ENCODE measurements at places on chromosomes 4 and X.

DNA sequence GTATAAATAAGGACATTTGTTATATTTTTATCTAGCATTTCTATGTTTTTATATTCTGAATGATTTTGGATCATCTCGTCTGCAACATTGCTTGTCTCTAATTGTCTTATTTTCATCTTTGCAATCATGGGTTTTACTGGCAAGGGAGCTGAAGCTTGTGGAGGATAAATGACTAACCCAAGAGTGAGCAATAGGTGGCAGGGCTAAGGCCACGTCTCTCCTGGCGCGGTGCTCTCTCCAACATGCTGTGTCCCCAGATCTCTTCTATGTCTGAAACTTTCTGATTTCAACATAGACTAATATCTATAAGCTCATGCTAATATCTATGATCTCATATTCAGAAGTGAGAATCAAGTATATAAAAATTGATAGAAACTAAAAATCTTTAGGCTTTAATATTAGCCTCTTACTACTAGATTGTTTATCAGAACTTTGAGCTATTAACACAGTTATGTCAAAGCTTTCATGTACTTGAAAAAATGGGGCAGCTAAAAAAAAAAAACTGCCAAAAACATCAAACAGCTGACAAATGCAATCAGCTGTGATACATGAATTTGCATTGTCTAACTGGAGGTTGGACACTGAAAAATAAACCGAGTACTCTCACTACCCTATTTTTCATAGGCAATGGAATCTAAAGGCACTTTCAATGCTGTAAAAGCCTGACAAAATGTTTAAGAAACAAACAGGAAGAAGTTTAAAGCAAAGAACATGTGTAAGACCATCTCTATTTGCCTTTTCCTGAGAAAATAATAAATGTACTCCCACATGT, 169.2 kb downstream of the TMA16 start:
- no peak for DNase-seq

DNA sequence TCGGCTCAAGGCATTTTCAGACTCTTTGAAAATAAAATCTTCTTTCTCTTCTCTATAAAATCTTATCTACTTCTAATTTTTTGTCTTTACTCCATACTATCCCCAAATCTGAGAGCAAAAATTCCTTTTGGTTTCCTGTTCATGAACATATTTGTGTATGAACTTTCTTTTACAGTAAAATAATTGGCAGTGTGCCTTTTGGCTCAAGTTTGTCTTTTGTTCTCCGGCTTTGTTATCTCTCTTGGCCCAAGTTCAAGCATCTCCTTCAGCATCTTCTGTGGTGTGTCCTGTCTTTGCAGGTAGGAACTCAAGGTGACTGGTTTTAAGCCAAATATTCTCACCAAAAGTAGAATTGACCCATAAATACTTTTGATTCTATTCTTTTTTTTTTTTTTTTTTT, 276.6 kb upstream of the FAT1 start:
- DNase-seq = no peak

DNA sequence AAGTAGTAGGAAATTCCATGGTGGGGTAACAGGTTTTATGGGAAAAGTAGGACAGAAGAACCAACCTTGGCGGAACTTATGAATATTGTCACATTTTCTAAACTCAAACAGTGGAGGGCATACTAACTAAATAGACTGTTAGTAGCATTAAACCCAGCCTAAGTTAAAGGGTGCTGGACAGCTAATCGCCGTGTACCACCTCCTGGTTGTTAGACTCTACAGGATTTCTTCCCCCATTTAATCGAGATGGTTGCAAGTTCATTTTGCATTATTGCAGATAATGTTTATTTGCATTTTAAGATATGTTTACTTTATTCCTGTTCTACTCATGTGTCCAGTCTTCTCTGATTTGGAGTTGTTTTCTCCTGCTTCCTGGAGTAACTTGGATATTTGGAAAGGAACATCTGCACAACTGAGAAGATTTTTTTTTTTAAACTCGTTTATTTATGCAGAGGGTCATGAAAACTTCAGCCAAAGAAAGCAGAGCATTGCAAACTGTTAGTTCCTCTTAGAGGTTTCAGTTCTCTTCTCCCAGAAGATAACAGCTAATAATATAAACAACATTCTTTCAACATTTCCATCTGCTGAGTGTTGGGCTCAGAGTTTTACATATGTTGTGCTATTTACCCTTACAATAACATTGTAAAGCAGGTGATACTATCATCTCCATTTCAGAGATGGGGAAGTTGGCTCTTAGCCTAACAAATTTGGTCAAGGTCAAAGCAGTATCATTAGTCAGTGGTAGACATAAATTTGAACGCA, 51.5 kb upstream of the TBC1D9 start:
- DNase-seq = no peak

DNA sequence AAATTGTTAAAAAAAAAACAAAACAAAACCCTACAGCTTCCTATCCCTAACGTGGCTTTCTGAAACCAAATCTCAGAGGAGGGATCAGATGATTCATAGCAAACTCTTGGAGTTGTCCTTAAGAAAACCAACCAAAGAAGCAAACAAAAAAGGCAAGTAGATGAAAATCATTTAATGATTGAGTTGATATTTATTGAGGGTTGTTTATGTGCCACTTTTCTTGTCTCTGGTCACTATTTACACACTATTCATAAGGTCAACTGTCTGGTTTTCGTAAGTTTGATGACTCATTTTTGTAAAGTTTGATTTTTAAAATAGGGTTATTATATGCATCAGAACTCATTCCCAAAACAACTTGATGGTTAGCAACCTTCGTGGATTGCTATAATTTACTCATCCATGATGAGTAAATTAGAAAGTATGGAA, 133.4 kb downstream of the UNC5C start:
- DNase-seq = no peak

- no peak for DNase-seq
Observed at GRCh38 chrX:153867671-153868070, 18.3 kb downstream of the L1CAM start.

GRCh38 chr4:17301266-17301665, 210.6 kb downstream of the QDPR start:
- DNase-seq = no peak

GRCh38 chr4:89042055-89042454, 14.9 kb downstream of the FAM13A start:
- no peak for DNase-seq

DNA sequence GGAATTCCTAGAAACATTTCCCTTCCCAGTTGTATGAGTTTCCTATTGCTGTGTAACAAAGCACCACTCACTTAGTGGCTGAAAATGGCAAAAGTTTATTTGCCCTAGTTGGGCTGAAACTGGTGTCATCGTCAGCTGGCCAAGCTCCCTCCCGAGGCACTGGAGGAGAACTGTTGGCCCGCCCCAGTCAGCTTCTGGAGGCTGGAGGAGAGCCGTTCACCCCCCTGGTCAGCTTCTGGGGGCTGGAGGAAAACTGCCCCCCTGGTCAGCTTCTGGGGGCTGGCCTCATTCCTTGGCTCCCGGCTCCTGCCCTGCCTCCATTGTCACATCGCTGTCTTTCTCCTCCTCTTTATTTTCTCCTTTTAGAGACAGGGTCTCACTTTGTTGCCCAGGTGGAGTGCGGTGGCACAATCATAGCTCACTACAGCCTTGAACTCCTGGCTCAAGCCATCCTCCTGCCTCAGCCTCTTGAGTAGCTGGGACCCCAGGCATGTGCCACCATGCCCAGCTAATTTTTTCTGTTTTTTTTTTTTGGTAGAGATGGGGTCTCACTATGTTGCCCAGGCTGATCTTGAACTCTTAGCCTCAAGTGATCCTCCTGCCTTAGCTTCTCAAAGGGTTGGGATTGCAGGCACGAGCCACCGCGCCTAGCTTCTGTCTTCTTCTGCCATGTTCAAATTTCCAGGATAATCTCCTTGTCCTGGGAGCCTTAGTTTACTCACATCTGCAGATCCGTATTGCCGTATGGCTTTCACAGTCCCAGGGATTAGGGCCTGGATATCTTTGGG, 3.2 kb downstream of the RGS12 start:
- peak; percentile 27 for DNase-seq

GRCh38 chr4:60840020-60840419, 360.1 kb upstream of the ADGRL3 start:
- DNase-seq = no peak

- no peak for DNase-seq
Observed at GRCh38 chr4:19399001-19399400, 852.7 kb upstream of the SLIT2 start.

DNA sequence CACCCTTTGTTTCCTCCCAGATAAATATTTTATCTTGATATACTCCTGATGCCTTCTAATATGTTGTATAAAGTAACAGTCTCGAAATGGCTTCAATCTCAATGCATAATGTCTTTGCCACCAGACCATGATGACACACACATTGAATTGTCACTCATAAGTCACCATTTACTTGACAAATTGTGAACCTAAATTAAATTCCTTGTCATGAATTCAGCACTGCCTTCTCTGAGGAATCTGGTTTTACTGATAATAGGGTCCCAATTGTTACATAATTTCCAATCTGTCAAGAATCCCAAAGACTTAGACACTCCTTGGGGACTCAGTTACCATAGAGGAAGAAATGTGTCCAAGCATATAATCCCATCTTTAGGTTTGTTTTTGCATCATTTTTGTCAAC, 82.3 kb downstream of the NWD2 start:
- no peak for DNase-seq

- DNase-seq = no peak
Observed at GRCh38 chr4:79300280-79300679, 25.6 kb downstream of the NAA11 start.

DNA sequence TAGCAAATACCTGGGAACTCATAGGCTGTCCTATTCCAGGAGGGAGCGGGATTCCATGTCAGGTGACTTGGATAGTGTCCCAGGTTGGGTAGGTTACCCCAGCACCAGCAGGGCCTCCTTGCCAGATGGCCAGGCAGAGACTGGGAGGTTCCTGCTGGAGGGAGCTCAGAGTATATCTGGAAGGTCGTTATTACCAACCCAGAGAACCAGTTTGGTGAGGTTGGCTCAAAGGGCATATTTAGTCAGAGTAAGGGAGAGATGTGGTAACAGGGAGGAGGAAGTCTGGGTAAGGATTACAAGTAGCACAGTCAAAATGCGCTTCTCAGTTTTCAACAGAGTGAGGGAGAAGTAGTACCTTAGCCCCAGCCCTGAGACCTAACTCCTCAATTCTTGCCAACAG, 53.3 kb upstream of the LNX1 start:
- DNase-seq = no peak

GRCh38 chrX:73239242-73239641, 24.6 kb upstream of the NAP1L2 start:
- no peak for DNase-seq

DNA sequence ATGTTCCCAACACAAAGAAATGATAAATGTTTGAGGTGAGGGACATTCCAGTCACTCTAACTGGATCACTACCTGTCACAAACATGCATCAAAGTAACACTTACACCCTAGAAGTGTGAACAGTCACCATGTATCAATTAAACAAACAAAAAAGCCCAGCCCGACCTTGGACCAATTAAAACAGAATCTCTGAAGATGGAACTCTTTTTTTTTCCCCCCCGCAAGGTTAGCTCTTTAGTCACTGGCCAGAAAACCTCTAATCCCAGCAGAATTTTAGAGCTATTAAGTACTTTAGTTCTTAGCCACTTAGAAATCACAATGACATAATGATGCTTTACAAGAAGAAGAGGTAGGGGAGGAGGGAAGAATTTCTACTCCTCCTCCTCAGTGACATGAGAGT, 154.5 kb downstream of the PALLD start:
- no peak for DNase-seq

DNA sequence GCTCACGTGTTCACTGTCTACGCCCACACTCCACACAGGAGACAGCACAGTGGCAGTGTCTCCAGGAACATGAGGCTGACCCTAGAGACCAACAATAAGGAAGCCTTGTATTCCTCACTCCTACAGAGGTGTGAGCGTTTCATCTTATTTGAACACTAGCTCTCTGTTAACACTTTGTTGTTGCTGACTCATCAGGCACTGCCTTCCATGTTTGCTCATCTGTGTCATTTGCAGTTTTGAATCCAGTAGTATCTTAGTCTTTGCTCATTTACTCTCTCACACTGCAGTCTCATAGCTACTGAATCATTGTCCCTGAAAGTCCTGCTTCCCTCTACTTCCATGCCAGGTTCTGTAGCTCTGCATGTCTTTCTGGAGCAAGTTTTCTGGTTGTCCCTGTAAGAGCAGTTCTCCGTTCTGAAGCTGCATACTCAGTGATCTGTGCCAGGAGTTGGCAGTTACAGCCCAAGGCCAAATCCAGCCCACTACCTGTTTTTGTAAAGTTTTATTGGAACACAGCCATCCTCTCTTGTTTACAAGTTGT, 80.3 kb upstream of the DCLK2 start:
- DNase-seq = no peak

DNA sequence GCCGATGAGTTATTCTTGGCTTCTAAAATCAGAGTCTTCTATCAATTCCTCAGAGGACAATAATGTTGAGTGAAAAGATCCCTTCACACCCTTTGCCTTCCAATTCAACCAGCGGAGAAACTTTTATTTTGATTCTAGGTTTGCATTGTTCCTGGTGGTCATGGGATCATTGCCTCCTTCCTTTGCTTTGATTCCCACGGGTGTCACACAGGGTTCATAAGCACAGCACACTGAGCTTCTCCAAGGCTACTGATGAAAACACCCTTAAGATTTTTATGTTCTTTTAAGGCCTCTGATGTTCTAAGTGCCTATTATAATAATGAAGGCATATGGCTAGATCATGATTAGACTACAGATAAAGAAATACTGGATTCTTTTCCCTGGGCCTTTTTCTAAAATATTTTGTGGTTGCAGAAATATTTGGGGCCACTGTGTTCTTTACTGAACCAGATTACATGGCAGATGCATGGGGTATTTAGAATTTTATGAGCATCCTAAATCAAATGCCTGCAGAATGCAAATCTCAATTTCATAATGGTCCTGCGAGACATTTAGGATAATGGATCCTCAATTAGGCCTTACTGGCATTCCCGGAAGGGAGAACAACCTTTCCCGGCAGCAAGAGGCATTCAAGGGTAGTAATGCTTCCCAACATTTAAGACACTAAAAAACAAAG, 43.9 kb upstream of the FGFBP2 start:
- no peak for DNase-seq

- DNase-seq = no peak
Observed at GRCh38 chr4:40183615-40184411, 13.0 kb upstream of the RHOH start.

DNA sequence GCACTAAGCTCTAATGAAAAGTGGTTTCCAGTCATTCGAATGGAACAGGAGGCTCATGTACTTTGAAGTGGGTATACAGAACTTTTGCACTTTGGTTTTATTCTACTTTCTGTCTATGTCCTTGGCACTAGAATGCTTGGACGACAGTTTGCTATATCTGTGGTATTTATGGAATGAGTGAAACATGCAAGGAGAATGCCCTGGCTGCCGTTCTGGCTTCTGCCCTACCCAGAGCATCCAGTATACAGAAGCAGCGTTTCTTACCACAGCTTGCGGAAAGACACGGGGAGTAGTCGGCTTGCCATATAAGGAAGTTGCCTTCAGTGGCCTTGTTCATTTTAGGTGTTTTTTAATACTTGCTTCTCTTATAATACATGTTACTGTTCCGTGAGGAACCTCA, 98.0 kb downstream of the TBL1X start:
- DNase-seq = no peak

GRCh38 chr4:129641179-129641578, 545.2 kb downstream of the C4orf33 start:
- peak; percentile 55 for DNase-seq

GRCh38 chr4:90095000-90095399, 32.2 kb upstream of the CCSER1 start:
- no peak for DNase-seq
